Activated CD8-positive, alpha-beta memory T cell treated with anti-CD3 and anti-CD28 coated beads for 24 hours (primary cell): ENCODE measurements at places on chromosomes 7 and 10.

- DNase-seq: no peak
Observed at GRCh38 chr7:71868797-71869196, 543.3 kb downstream of the CALN1 start.

- DNase-seq: no peak
Observed at GRCh38 chr10:113357681-113358300, 195.1 kb upstream of the HABP2 start.

DNA sequence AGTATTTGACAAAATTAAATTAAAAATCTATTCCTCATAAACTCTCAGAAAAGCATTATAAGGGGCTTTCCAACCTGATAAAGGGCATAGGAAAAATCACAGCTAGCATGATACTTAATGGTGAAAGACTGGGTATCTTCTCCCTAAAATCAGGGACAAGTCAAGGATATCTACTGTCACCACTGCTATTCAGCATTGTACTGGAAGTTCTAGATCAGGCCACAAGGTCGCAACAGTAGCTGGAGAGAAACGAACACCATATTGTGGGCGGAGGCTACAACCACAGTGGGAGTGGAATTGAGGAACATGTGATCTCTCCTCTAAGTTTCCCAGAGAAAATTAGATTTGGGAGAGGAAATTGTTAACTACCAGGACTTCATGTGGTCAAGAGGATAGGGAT lies 70.0 kb upstream of the NAMPT start:
- no peak for DNase-seq

GRCh38 chr10:101116754-101117153 lies 14.3 kb upstream of the TLX1 start:
- DNase-seq: no peak

GRCh38 chr7:34895202-34895601 lies 142.1 kb downstream of the DPY19L1 start:
- no peak for DNase-seq

GRCh38 chr10:7895699-7896090 lies 77.4 kb downstream of the TAF3 start:
- no peak for DNase-seq

- DNase-seq: no peak
Observed at GRCh38 chr10:98326621-98327027, 58.6 kb upstream of the LOXL4 start.

GRCh38 chr7:146683439-146683838 lies 566.8 kb downstream of the CNTNAP2 start:
- no peak for DNase-seq

DNA sequence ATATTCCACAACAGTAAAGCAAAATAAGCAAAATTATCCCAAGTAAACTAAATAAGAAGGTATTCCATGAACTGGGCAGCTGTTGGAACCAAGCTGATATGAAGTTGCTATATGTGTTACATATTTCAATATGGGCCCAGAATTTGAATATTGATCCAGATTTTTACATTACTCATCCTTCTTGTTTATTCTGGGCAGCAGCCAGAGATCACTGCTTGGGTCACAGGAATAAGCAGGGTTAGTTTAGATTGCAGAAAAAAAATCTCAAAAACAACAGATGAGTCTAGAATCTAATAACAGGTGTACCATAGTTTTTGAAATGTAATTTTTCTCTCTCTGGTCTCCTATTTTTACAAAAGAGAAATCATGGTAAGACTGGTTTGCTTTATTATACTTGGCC lies 171.5 kb upstream of the NAMPT start:
- no peak for DNase-seq

- no peak for DNase-seq
Observed at GRCh38 chr7:83267141-83267631, 104.5 kb upstream of the PCLO start.

- DNase-seq: no peak
Observed at GRCh38 chr10:77421591-77421990, 216.0 kb downstream of the KCNMA1 start.

- DNase-seq: no peak
Observed at GRCh38 chr10:108112218-108112617, 947.7 kb upstream of the SORCS1 start.

DNA sequence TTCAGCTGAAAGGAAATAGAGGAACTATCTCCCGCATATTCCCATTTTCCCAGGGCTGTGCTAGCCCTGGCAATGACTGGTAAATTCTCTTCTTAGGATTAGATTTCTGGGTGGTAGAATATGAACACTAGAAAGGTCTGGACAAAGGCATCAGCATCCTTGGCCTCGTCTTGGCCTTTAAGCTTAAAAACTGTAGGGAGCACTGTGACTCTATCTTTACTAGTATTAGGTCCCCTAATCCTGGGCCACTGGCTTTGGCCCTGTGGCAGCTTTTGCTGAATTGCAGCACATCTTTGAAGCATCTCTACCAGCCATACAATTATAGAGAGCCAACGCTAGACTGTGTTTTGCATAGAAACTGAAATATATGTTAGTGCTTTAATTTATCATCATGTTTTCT lies 41.5 kb upstream of the EBLN1 start:
- no peak for DNase-seq

DNA sequence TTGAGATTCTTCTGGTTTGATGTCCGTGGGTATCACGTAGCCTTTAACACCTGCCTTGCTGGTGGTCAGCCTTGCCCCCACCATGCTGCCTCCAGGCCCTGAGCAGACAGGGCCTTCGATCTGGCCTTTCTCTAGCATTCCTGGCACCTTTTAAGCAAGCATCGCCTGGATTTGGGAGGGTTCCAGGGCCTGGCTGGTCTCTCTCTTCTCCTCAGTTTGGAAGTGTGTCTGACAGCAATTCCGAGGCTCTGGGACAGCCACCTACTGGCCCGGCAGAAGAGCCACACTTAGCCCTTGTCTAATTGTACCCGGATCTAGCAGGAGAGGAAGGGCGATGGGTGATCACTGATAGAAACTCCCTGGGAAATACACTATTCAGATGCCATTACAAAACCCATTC lies 441.3 kb upstream of the MKI67 start:
- no peak for DNase-seq

DNA sequence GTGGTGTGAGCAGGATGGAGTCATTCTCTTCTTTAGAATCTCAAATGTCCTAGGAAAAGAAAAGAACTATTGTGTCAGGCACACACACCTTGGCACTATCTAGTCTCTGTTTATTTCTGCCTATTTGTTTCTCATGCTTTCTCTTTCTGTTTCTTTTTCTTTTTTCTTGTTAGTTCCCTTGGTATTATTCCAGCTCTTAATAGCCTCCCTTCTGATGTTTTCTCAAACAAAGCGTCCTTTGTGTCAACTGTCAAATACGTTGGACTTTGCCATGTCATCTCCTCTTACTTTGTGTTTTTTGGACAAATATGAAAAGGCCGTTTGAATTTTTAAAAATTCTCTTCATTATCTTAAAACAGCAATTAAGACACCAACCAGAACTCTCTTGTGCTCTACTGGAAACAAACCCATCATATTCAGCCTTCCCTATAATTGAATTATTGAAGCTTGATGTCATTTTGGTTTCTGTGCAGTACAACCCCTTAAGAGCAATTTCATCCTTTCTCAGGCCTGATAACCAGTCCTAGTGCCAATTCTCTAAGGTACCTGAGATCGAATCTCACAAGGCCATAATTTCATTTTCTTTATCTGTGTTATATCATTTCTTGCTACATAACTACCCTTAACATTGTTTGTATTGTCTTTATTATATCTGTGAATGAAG lies 497.8 kb upstream of the NRP1 start:
- no peak for DNase-seq

GRCh38 chr7:64541438-64542359 lies 21.2 kb downstream of the ZNF680 start:
- no peak for DNase-seq

DNA sequence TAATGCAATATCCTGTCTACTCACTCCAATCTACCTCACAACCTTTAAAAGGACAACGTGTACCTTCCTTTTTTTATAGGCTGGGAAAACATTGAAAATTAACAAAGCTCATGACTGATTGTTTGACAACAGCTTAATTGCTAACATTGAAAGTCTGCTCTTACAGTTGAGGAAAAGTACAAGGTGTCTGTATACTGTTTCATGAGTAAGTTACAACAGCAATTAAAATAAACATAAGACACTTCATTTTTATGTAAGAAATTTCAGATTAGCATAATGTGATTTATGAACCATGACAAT lies 28.6 kb upstream of the NCAPG2 start:
- DNase-seq: no peak

- no peak for DNase-seq
Observed at GRCh38 chr7:40331915-40332314, 197.1 kb downstream of the SUGCT start.

DNA sequence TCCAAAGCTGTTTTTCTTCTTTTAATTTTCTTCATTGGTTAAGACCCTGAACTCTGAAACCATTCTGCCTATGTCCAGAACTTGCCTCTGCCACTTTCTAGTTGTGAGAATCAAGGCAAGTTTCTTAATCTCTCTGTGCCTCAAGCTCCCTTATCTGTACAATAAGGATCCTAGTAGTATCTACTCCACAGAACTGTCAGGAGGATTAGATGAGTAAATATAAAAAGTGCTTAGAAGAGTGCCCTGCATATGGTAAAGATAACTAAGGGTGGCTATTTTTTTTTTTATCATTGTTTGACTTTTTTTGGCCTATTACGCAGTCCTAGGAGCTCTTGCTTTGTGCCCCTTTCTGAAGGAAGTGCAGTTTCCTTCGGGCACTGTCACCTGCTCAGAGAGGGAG lies 46.4 kb upstream of the RAPGEF5 start:
- no peak for DNase-seq

DNA sequence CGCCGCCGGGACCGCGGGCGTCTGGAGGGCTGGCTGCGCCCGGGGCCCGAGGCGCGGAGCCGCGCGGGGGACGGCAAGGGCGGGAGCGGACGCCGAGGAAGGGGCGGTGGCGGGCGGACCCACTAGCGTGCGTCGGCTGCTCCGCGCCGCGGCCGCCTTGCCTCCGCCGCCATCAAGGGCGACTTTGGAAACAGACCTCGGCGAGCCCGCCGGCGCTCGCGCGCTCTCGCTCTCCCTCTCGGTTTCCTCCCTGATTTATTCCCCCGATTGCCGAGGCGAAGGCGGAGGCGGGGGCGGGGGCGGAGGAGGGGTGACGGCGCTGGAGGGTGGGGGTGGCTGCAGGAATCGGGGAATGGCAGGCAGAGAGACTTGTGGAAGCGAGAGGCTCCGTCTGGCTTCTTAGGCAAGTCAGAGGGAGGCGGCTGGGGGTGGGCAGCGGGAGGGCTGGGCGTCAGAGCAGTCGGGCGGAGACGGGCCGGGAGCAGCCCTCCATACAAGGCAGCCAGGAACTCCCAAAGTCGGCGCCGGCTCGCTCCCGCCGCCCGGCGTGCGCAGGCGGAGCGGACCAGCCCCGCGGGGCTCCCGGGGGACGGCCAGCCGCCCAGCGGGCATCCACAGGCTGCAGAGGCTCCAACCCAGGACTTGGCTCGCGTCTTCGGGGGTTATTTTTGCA lies at the start of gene CACNA2D1:
TSS of gene CACNA2D1 (minus strand) at position 231 of the 673 bp plus-strand sequence.
- peak; percentile 55 for DNase-seq

DNA sequence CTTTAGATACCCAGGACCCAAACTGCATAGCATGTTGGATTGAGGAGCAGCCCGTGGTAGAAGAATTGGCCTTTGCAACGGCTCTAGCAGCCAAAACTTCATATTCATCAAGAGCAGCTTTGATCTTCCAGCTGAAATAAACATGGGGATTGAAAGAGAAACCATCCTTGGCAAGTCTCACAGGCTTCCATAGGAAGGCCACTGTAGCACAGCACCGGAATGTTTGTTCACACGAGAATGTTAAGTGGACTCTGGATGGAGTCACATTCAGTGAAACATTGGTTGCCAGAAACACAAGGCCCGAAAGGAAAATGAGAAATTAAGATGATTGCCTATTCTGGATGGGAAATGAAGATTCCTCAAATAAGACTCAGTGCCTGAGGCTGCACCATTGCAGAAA lies 97.4 kb downstream of the RAB18 start:
- no peak for DNase-seq

DNA sequence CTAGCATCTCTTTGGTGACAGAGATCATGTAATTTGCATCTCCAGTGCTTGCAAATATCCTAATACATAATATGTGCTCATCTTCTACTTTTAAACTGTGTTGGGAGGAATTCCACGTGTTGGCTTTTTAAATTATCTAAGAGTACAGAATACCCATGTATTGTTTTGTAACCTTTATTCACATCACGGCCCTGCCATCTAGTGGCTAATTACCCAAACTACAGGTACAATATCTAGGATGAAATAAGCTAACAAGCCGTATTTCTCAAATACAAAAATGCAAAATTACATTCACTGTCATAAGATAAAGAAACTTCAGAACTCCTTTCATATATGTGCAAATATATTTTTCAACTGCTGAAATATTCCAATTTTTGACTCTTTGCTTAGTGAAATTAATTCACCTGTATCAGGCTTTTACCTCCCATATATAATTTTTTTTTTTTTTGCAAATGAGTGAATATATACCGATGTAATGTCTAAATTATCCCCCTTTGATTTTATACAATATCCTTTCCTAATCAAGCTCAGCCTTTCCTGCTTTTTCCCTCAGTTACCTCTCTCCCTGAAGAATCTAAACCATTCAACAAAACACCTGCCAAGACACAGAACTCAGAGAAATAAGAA lies 30.3 kb upstream of the LSM8 start:
- no peak for DNase-seq

DNA sequence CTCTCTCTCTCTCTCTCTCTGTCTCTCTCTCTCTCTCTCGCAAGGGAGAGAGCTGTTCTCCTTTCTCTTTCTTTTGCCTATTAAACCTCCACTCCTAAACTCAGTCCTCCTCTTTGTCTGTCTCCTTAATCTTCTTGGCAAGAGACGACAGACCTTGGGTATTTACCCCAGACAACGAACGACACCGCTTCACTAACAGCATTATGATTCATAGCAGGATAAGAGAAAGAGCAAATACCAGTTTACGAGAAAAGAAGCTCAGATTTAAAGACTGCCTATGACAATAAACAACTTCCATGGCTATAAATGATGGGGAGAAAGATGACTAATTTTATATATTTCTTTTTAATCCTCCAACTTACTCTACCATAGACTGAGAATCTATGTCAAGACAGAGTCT lies 1396.5 kb upstream of the CELF2 start:
- DNase-seq: no peak

GRCh38 chr7:120993553-120994191 lies 5.2 kb downstream of the CPED1 start:
- DNase-seq: no peak

DNA sequence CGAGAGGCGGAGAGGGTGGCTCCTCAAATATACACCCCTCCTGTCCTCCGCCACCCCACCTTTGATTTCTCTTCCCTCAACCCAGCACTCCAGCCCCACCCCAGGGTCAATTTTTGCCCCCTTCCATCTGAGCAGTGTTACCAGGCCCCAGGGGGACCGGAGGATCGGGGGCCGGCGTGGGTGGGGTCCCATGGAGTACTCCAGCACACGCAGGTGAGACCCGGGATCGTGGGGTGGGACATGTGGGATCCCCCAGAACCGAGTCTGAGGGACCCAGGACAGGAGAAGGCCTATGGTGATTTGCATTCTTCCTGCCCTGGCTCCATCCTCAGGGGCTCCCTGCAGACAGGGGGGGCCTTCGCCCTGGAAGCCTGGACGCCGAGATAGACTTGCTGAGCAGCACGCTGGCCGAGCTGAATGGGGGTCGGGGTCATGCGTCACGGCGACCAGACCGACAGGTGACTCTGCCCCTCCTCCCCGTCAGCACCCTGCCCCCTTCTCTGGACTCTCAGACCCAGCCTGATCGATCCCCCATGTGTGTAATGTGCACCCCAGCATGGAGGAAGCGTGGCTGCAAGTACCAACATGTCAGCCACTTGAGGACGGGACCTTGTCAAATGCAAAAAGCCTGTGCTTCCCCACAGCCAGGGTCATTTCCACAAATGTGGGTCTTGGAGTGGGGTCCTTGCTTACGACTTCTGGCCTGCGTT lies 744 bp downstream of the TRIP6 start:
- DNase-seq: peak; percentile 65
